ENCODE measurements at places on chromosomes 16 and 17.

GRCh38 chr17:57432507-57433277, 176.4 kb downstream of the MSI2 start:
- no peak for DNase-seq

- DNase-seq = peak; percentile 30
Measured at GRCh38 chr16:57519796-57520360, 16.5 kb downstream of the CCDC102A start.

DNA sequence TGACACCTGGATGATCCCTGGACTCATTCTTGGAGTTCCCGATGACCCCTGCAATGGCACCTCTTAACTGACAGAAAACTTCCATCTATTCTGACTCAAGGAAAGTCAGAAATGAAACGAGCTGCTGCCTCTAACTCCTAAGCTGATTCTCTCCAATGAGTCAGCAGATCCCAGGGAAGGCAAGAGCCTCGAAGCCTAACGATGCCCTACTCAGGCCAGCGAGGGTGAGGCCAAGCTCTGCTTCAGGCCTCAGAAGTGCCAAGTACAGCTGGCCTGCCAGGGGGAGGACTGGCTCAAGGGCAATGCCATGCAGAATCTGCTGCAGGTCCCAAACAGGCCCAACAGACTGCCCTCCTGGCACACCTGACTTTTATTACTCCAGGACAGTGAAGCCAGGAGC, 36.3 kb downstream of the PLXDC1 start:
- no peak for DNase-seq

GRCh38 chr16:67216612-67217490, 10.1 kb upstream of the TMEM208 start:
- DNase-seq = no peak

- DNase-seq = no peak
Measured at GRCh38 chr17:34885076-34885475, 76.2 kb downstream of the CCT6B start.

DNA sequence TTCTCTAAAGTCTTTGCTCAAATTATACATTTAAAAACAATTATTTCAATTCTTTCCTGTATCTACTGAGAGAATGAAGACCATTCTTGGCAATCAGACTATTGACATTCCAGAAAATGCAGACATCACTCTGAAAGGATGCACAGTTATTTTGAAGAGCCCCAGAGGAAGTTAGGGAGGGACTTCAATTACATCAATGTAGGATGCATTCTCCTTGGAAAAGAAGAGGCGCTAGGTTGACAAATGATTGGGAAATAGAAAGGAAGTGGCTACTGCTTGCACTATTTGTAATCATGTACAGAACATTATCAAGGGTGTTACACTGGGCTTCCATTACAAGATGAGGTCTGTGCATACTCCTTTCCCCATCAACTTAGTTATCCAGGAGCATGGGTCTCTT, 74.3 kb downstream of the SSH2 start:
- DNase-seq = no peak

DNA sequence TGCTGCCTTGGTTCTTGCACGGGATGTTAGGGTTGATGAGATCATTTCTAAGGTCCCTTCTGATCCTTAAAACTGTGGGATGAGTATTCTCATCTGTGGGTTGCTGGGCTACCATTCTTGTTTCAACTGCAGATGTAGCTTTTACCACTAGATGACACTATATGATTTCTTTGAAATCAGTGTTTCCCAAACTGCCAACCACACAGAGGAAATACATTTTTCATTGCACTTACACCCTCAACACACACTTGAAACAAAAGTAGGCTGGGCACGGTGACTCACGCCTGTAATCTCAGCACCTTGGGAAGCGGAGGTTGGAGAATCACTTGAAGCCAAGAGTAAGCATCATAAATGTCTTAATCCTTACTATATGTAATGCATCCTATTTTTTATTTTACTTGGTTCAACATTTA, 15.3 kb downstream of the LCMT1 start:
- DNase-seq = peak; percentile 74

- DNase-seq = no peak
Measured at GRCh38 chr17:4407851-4408250, 25.9 kb upstream of the SPNS3 start.

DNA sequence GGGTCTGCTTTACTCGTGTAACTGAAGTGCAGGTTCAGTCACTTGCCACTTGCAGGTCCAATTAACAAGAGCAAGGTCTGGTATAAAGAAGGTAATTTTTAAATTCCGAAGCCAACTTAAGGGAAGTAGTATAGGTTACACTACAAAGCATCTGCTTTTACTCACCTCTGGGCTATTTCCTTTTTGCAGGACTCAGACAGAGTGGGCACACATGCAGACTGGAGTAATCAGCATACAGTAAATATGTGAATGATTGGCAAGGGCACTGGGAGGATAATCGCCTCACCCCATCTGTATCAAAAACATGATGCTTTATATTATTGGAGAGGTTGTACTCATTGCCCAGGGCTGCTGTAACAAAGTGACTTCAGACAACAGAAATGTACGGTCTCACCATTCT, 160.1 kb upstream of the CDH5 start:
- DNase-seq = no peak

DNA sequence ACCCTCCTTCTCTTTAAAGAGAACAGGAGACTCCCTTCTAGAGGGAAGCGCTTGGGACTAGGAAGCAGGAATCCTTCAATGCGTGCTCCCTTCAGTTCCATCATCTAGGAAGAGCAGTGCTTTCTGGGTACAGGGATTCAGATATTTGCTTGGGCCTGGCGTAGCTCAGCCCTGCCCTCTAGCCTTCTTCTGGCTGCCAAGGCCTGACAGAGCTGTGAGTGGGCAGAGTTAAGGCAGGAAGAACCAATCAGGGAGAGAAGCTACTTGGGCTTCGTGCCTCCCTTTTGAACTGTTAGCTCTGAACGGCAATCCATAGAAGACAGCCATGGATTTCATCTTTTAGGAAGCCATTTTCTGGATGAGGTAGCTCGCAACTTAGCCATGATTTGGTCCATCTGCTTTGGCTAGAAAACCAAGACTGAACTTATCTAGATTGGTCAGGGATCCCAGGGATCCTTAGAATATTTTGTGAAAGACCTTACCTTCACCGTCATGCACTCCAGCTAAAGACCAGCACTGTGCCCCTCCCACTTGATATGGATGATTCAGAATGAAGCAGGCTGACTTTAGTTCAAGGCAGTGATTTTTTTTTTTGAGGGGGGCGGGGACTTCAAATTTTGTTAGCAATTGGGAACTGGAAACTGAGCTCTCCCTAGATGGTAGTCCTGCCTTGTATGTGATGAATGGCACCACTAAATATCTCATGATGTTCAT, 2.5 kb upstream of the CORO6 start:
- DNase-seq = no peak

- no peak for DNase-seq
Measured at GRCh38 chr16:70665806-70666735, 19.7 kb downstream of the IL34 start.

- no peak for DNase-seq
Measured at GRCh38 chr16:2686912-2687507, 4.7 kb downstream of the KCTD5 start.

DNA sequence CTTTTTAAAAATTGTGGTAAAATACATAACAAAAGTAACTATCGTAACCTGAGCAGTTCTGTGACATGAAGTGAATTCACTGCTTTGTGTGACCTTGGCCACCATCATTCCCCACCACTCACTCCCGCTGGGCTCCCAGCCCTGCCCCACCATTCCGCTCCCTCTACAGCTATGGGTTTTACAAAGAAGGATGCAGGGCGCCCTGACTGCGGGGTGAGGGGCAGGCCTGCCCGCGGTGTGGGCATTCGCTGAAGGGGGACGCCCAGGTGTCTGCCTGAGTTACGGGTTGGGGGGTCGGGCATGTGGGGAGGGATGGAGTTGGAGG, at the start of gene CEMP1:
Gene CEMP1, minus strand, starts transcription at position 38 of the 325 bp plus-strand sequence. CDS start 335 bp downstream, outside the sequence.
- no peak for DNase-seq

GRCh38 chr17:49445591-49445990, 30.9 kb upstream of the PHB1 start:
- DNase-seq = no peak

- DNase-seq = no peak
Measured at GRCh38 chr16:89375021-89375420, 115.3 kb downstream of the ANKRD11 start.

- no peak for DNase-seq
Measured at GRCh38 chr17:40319651-40320540, 10.9 kb downstream of the RARA start.

DNA sequence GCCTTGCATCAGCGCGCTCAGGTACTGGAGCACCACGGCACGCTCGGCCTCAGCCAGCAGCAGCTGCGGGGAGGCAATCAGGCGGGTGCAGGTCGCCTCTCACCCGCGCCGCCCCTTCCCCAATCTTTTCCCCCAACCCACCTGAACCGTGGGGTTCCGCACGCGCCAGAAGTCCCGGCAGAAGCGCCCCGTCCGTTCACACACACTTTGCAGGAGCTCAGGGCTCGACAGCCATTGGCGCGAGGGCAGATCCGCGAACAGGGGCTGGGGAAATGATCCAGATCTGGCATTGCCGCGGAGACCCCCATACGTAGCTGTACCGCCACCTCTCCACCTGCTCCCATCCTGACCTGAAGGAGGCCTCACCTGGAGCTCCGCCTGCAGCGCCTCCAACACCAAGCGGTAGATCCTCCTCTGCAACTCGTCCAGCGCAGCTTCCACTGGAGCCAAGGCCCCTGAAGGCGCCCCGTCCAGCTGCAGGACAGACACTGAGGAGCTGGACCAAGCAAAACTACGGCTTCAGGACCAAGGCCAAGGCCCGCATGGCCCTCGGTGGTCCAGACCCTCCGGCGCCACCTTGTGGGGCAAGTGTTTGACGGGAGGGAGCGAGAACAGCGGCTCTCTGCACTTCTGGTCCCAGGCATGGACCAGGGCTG, 1.4 kb upstream of the MATCAP1 start:
- peak; percentile 58 for DNase-seq

- no peak for DNase-seq
Measured at GRCh38 chr17:83175119-83175821, 95.9 kb downstream of the METRNL start.

- no peak for DNase-seq
Measured at GRCh38 chr17:43438626-43439025, 39.8 kb downstream of the ARL4D start.

DNA sequence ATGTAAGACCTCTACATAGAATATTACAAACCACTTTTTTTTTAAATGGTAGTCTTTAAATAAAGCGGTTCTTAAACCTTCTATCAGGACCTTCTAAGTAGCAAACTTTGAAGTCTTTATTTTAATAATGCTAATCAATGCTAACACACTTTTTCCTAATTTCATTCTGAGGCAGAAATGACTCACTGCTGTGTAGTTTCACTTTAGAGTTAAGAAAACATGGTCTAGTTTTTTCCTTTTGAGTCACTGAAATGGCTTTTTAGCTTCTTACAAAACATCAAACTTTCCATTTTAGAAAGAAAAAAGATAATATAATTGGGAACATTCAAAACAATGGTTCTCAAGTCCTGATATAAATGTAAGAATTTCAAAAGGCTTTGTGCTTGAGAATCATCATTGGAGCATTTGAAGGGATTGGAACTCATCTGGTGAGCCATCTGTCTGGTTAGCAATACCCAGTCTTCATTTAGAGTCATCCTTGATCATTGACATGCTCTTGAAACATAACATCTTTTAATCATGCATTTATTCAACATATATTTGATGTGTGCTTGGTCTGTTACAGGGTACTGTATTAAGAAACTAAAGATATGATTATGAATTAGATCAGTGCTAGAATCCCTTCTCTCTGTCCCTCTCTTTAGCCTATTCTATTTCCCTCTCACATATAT, 258.3 kb upstream of the MON1B start:
- peak; percentile 35 for DNase-seq

GRCh38 chr16:5228369-5228768, 130.8 kb upstream of the EEF2KMT start:
- DNase-seq = no peak

DNA sequence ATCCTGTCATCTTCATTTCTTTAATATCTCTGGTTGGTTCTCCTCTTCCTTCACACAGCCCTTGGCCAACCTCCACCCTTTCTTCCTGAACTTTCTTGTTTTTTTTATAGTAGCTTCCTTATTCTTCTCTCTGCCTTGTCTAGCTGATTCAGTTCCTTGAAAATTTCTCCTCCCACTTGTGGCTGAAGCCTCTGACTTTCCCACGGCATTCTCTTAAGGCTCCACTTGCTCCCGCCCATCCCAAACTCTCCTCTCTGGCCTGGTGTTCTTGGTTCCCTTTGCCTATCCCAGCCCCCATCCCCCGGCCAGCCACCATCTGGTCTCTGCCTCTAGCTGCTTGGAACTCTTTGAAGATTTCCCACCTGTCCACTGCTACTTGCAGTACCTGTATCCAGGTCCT, 29.1 kb downstream of the NLRP1 start:
- peak; percentile 77 for DNase-seq

DNA sequence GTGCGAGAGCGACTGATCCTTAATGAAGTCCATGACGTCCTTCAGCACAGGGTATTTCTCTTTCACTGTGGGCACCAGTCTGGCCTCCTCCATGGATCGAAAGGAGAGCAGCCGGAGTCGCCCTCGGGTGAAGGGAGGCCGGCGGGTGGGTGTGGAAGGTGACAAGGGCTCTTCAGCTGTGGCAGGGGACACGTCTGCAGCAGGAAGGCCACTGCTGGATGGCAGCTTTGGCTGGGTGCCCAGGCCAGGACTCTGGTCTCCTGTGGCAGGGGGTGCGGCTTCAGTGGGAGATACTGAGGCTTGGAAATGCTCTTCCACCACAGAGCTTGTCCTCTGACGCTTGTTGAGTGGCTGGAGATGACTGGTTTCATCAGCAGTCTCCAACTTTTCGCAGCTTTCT, 78.5 kb downstream of the ZZEF1 start:
- no peak for DNase-seq

GRCh38 chr17:54920819-54921218, 20.2 kb downstream of the TOM1L1 start:
- no peak for DNase-seq

DNA sequence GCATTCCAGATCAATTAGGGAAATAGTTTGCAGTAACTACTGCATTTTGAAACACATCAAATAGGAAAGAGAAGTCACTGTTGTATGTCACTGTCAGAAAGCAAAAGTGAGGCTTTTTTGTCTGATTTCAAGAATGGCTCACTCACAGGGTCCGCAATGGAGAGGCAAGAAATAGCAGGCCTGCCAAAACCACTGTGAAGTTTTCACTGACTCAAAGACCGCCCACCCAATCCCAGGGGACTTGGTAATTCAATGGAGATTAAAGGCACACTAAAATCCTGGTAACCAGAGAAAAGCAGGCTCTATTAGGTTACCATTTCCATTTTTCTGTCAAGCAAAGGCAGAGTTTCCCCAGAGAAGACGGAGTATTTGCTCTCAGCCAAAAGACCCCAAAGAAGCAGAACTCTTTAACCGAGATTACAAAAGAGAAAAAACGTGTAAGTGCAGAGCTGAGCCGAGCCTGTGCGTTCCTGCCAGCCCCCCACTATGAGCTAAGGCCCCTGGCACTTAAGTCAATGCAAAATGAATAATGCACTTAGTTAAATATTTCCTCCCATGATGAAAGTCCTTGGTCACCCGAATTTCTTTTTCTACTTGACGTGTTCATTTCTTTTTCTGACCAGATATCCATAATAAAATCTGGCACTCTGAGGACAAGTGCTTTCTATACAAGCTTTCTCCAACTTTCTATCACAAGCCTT, 57.0 kb downstream of the FOXL1 start:
- DNase-seq = no peak

- peak; percentile 87 for DNase-seq
Measured at GRCh38 chr16:70694088-70694867, 8.4 kb upstream of the MTSS2 start.

- DNase-seq = peak; percentile 38
Measured at GRCh38 chr16:27240948-27241531, 27.5 kb downstream of the NSMCE1 start.

GRCh38 chr16:1920727-1921171, 2.5 kb upstream of the HS3ST6 start:
- DNase-seq = no peak
